ENCODE measurements at places on chromosomes 4 and X.

DNA sequence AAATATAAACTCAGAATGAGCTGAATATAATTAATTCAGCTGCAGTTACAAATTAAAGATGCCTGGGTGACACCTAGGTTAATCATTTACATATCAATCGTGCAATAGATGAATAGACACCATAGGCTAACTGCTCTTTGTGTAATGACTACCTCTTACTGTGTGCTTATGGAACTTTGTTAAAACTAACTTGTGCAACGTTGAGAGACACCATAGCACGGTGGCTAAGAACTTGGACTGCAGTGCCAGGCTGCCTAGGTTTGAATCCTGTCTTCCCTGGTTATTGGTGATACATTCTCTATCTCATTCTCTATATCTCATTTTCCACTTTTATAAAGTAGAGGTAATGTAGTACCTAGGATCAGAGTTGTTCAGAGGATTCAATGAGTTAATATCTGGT, 46.9 kb downstream of the SMAD1 start:
- DNase-seq = no peak

DNA sequence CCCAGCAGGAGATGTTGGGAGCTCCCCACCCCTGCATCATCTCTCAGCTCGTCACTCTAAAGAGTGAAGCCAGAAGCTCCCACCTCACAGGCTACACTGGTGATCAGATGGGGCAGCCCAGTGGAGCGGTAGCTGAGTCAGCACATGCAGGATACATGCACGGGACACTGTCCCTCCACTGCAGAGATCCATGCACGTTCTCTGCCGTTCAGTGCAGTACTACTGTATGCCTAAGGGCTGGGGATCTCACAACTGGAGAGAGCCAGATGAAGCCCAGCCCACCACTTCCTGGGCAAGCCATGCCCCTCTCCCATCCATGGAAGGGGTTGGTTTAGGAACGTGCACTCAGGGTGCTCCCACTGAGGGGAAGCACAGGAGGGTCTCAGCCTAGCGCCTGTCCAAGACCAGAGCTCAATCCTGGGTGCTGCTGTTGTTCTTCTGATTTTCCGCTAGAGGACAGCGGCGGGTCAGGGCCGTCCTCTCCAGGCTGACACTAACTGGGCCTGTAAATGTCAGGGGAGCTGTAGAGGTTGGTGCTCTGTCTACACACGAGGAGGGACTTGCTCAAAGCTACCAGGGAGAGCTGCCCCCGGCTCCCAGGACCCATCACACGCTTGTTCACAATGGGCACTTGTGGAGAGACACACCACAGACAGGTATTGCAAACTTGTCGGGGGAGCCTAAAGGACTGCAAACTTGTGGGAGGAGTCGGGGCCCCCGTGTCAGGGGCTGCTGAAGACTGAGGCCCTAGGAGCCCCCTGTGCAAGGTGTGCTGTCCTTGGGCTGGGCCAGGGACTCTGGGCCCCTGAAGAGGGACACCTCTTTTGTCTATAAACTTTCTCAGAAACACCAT, 18.2 kb upstream of the ABLIM2 start:
- DNase-seq = no peak

DNA sequence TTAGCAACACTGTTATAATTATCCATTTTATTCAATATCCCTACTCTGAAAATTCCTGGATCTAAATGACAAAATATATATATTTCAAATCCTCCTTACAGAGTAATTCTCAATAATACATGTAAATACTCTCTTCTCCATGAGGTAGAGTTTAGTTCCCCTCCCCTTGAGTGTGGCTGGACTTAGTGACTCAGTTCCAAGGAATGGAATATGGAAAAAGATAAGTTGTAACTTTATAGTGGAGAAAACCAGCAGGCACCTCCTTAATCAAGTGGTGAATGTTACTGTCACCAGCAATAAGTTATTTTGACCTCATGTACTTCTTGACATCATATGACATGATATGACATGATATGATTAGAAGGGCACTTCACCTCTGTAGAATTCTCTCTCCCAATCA, 302.0 kb downstream of the RAB28 start:
- DNase-seq = no peak

DNA sequence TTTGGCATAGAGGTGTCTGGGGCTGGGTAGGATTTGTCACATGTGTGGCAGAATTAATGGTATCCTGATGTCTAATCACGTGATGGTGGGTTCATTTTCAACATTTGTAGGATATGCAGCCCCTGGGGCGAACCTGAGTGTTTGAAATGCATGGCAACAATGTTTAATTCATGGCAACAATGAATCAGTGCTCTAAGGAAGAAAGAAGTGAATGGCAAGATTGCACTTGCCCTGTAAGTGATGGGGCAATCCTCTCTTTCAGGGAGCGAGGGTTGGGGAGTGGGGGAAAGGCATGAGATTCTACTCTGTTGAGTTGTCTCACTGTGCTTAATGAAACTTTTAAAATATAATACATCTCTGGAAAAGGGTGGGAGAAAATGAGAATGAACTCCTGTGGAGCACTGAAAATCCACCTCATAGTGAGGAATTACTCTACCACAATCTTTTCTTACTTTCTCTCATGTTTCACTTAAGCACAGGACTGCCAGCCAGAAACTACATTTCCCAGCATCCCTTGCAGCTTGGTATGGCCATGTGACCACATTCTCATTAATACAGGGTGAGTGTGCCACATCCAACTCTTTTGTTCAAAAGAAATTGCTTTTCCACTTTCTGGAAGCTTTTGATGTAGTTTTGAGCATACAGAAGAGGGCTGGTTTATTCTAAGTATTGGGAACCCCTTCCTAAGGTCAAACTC, 64.0 kb upstream of the PGM2 start:
- no peak for DNase-seq

- no peak for DNase-seq
Measured at GRCh38 chr4:68077301-68077700, 52.4 kb downstream of the TMPRSS11F start.

- DNase-seq = no peak
Measured at GRCh38 chrX:17655211-17656034, 81.9 kb upstream of the SCML1 start.

GRCh38 chr4:31125496-31125895, 405.3 kb downstream of the PCDH7 start:
- DNase-seq = no peak

DNA sequence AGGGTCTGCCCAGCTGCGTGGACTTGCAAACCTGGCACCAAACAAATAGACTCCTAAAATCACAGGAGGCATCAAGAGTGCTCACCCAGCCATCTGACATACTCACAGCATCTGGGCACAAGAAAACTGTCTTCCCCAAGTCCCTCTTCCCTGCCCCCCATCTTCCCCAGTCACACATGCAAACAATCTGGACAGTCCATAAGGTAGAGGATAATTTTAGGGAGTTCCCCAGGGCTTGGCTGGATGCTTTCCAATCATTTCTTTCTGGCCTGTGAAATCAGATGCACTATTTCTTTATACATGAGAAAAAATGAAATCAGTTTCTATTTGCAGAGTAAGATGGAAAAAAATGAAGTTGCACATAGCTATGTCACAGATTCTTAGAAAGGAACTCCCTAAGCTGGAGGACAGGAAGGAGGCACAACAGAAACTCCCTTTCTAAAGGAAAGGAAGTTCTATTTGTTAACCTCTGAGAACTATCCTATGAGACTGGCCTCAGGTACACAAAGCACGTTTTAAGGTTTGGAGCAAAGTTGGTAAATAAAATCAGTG, 342.3 kb downstream of the HNRNPD start:
- DNase-seq = no peak

GRCh38 chr4:168674077-168674747, 177.4 kb downstream of the PALLD start:
- no peak for DNase-seq

DNA sequence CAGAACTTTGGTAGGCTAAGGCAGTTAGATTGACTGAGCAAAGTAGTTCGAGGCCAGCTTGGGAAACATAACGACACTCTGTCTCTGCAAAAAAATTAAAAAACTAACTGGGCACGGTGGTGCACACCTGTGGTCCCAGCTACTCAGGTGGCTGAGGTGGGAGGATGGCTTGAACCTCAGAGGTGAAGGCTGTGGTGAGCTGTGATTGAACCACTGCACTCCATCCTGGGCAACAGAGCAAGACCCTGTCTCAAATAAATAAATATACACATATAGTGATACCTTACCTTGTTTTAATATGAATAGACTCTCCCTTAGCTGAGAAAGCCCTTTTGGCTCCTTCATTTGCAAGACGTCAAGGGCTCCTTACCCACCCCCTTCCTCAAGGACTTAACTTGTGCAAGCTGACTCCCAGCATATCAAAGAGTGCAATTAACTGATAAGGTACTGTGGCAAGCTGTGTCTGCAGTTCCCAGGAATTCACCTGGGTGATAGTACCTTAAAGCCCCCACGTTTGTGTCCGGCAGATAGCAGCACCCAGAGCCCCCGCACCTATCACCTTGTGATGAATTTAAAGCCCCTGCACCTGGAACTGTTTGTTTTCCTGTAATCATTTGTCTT, 655.6 kb upstream of the GALNTL6 start:
- no peak for DNase-seq

- DNase-seq = no peak
Measured at GRCh38 chr4:52641854-52642563, 17.1 kb downstream of the USP46 start.

- DNase-seq = no peak
Measured at GRCh38 chr4:114273238-114273637, 293.8 kb upstream of the ARSJ start.

DNA sequence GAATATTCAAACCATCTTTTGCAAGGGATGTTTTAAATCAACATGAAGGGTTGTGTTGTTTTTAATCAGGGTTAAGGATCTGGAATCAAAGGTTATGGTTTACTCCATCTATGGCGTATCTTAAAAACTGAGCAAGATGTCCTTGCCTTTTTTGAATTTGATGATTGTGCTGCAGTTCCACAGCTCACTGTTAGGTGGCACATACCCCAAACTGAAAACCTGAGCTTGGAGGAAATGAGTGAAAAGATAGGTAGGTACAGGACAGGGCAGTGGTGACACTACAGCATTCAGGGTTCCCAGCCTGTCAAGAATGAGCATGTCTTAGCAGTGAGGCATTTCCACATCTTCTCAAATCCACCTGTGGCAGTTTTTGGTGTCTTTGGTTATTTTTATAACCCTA, 13.1 kb upstream of the EOLA1 start:
- DNase-seq = no peak

DNA sequence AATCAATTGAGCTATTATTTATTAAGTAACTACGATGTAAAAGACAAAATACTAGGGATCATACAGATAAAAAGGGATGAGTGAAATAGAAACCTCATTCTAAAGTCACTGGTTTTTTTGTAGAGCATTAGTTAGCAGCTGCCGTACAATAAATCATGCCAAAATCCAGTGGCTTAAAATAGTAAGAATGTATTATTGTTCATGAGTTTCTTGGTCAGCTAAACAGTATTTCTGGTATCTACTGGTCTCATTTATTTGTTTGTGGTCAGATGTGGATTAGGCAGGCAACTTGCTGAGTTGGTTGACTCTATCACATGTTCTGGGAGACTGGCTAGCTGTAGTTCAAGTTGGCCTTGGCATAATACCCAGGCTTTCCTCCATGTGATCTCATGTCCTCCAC, 667.3 kb downstream of the GALNTL6 start:
- no peak for DNase-seq

DNA sequence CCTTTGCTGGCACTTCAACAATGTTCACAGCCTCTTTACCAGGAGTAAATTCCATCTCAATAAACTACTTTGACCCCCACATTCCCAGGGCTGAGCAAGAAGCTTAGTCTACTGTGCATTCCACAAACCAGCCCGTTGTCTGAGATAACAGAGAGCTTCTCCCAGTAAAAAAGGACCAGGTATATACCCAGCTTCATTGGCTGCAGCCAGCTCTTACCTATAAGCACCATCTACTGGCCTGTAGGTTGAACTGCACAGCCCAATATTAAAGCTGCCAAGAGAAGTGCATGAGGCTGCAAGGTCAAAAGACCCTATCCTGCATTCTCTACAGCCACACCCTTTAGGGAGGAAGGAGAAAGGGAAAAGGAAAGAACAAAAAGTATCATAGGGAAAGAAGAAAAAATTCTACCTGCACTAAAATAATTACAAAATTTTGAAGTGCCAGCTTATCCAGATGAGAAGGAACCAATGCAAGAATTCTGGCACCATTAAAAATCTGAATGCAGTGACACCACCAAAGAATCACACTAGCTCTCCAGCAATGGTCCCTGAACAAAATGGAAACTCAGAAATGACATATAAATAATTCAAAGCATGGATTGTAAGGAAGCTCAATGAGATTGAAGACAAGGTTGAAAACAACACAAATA, 45.7 kb upstream of the INTU start:
- no peak for DNase-seq

DNA sequence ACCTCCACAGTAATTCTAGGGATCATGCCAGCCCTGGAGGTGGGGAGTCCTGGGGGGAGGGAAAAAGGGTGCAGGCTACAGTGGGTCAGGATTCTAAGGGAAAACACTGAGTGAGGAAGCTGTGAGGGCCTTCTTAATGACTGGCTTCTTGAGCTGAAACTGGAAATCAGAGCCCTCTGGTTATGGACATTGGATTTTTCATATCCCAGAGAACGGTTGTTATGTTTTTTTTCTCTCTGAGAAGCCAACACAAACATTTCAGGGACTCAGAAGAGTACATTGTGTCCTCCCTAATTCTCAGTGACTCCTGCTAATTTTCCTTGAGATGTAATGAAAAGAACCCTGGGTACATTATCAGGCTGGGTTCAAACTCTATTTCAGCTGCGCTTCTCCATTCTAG, 162.4 kb upstream of the PRDX4 start:
- no peak for DNase-seq

- DNase-seq = no peak
Measured at GRCh38 chr4:130393231-130393630, 1297.3 kb downstream of the C4orf33 start.

GRCh38 chrX:120377715-120378114, 15.8 kb downstream of the ATP1B4 start:
- DNase-seq = no peak

GRCh38 chr4:153466081-153466948, at the start of gene TMEM131L:
Gene TMEM131L (plus strand): TSS chr4:153466360. CDS start chr4:153466398, 38 bp downstream.
- DNase-seq = peak; percentile 34

DNA sequence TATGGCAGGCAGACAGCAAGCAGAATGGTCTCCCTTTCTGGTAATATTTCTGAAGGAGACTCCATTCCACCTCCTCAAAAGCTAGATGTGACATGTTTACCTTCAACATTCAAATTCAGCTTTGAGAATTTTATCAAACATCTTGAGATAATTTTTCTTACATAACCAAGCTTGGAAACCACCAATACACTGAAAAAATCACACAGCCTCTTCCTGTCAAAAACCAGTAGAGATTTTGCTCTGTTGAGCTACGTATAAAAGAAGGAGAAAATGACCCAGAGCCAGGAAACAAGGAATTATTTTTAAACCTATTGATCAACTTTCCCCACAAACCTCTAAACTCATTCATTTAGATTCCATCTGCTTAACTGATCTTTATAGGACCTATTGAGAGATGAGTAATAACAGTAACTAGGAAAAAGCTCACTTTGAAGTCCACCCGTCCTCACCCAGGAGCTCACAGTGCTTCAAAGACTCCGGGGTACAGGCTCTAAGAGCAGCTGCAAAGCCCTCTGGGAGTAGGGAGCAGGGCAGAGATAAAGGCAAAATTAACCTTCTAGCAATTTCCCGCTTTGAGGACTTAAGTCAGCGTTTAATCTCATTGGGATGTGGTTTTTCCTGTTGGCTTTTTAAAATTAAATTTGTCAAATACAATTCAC, 318.2 kb upstream of the RASGEF1B start:
- no peak for DNase-seq
